ENCODE measurements at places on chromosomes 16 and 17.

DNA sequence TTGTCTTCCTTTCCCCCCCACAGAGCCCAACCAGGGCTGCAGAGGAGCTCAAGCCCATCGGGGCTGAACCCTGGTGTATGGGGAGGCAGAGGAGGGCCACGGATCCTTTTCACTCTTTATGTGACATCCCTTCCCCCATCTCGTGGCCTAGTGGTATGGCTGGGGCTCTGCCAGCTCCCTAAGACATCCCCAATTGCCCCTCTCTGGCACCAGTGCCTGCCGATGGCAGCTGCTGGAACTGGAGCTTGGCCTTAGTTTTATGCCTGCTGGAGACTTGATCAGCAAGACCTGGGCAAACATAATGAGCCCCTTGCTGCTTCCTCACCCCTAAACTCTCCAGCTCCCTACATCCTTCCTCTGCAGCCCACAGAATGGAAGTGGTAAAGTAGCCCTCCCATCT lies 8.0 kb upstream of the TOP2A start:
- DNase-seq, result no peak

GRCh38 chr16:52676959-52677358 lies 130.0 kb upstream of the TOX3 start:
- DNase-seq, result no peak

- no peak for DNase-seq
Observed at GRCh38 chr17:61201211-61201610, 198.4 kb upstream of the TBX2 start.

GRCh38 chr17:57275071-57275764 lies 18.9 kb downstream of the MSI2 start:
- no peak for DNase-seq

DNA sequence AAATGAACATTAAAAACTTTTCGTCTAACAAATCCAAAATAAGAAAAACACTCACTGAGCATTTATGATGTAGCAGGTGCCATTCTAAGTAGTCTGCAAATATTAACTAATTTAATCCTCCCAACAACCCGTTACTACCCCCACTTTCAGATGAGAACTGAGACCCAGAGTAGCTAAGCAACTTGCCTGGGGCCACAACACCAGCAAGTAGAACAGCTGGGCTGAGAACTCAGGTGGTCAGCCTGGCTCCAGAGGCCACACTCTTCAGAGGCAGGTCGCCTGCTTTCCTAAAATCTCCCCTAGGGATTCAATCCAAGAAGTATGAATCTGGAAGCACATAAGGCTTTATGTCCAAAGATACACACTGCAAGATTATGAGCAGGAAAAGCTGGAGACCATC lies 6.2 kb downstream of the MBTPS1 start:
- no peak for DNase-seq

- DNase-seq, result no peak
Observed at GRCh38 chr17:17523001-17523730, 27.0 kb upstream of the RASD1 start.

- DNase-seq, result peak; percentile 15
Observed at GRCh38 chr17:2853283-2854142, 57.3 kb downstream of the RAP1GAP2 start.

GRCh38 chr16:86931410-86931941 lies 353.1 kb downstream of the FOXL1 start:
- no peak for DNase-seq

GRCh38 chr17:78903101-78903779 lies at the start of gene CEP295NL:
Gene CEP295NL (minus strand): TSS chr17:78903201. CDS start chr17:78901828, 1,373 bp downstream.
- no peak for DNase-seq

DNA sequence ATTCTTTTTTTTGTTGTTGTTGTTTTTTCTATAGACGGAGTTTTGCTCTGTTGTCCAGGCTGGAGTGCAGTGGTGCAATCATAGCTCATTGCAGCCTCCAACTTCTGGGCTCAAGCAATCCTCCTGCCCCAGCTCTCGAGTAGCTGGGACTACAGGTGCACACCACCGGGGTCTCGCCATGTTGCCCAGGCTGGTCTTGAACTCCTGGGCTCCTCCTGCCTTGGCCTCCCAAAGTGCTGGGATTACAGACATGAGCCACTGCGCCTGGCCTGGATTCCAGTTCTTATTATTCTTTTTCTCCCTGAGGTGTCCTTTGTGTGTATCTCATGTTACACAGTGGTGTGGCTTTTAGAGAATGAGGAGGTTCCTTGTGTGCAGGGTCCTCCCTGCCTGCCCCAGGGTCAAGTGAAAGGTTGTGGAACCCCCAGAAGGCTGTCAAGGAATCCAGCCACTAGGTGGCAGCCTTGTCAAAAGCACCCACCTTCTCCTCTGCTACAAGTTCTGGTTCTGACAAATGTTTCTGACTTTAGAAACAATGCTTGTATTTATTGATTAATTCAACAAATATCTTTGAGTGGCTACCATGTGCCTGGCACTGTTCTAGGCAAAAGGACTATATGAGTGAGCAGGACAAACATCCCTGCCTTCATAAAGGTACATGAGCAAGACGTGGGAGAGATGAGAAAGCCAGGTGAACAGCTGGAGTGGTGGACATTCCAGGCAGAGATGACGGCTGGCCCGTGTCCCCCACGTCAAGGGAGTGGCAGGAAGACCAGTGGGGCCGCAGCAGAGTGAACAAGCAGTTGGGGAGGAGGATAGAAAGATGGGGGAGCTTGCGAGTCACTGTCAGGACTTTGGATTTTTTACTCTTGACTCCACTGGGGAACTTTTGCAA lies 112.4 kb downstream of the SPECC1 start:
- peak; percentile 60 for DNase-seq

DNA sequence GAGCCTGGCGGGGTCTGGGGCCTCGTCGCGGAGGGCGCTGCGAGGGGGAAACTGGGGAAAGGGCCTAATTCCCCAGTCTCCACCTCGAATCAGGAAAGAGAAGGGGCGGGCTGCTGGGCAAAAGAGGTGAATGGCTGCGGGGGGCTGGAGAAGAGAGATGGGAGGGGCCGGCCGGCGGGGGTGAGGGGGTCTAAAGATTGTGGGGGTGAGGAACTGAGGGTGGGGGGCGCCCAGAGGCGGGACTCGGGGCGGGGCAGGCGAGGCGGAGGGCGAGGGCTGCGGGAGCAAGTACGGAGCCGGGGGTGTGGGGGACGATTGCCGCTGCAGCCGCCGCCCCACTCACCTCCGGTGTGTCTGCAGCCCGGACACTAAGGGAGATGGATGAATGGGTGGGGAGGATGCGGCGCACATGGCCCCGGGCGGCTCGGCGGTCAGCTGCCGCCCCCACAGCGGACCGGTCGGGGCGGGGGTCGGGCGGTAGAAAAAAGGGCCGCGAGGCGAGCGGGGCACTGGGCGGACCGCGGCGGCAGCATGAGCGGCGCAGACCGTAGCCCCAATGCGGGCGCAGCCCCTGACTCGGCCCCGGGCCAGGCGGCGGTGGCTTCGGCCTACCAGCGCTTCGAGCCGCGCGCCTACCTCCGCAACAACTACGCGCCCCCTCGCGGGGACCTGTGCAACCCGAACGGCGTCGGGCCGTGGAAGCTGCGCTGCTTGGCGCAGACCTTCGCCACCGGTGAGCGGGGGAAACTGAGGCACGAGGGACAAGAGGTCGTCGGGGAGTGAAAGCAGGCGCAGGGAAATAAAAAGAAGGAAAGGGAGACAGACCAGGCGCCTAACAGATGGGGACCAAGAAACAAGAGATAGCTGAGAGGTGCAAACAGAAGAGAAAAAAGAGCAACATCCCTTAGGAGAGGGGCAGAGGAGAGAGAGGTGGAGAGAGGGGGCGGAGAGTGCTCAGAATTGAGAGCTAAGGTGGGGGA lies at the start of gene PNMT:
TSS of gene PNMT (plus strand) at position 509 of the 980 bp plus-strand sequence. CDS start at position 532, 23 bp downstream.
- DNase-seq, result peak; percentile 51

DNA sequence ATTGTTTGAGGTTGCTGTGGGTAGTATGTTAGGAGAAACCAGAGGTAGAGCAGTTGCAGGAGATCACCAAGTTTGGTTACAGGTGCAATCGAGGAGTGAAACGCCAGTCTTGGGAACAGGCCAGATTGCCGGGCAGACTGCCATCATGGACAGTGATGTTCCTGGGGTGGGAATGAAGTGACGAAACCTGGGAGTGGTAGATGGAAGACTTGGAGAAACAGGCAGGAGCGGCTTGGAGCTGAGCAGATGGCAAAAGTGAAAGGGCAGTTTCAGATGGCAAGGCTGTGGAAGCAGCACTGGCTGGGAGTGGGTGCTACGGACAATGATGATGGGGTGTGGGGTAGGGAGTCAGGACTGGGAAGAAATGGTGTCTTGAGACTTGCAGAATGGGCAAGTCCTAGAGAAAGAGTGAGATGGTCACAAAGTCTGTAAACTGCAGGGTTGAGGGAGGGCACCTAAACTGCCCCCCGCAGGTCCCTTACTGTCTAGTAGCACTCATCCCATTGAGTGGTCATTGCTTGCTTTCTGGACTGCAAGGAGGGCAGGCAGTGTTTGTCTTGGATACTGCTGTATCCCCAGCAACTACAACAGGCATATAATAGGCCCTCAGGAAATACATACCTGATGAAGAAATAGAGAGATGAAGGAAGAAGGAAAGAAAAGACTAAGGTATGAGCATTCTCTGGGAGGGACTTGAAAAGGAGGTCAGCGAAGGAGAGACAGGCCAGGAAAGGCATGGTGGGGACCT lies 29.5 kb upstream of the ULK2 start:
- DNase-seq, result no peak

GRCh38 chr17:47192554-47192953 lies 3.5 kb upstream of the CDC27 start:
- peak; percentile 41 for DNase-seq

DNA sequence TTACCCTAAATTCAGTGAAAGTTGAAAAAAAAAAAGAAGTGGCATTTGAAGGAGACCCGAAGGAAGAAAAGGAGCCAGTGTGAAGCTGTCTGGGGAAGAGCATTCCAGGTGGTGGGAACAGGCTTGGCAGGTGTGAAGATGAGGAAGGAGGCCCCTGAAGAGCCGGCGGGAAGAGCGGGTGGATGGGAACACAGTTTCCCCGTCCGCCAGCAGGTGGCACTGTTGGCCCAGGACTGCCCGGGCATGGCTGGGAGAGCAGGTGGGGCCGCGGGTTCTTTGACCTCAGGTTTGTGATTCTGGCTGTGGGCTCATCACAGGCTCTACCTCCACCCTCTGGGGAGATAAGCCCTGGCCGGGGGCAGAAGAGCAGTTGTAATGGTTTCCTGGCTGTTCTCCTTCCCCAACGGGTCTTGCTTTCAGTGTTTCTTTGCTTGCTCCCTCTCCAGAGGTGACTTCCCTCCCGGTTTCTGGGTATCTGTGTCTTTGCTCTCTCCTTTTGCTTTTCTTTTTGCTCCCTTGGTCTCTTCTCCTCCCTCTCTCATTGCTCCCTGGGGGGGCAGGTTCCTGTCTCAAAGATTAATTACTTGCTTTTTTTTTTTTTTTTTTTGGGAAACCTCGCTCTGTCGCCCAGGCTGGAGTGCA lies 32.3 kb downstream of the RAP1GAP2 start:
- DNase-seq, result peak; percentile 68

DNA sequence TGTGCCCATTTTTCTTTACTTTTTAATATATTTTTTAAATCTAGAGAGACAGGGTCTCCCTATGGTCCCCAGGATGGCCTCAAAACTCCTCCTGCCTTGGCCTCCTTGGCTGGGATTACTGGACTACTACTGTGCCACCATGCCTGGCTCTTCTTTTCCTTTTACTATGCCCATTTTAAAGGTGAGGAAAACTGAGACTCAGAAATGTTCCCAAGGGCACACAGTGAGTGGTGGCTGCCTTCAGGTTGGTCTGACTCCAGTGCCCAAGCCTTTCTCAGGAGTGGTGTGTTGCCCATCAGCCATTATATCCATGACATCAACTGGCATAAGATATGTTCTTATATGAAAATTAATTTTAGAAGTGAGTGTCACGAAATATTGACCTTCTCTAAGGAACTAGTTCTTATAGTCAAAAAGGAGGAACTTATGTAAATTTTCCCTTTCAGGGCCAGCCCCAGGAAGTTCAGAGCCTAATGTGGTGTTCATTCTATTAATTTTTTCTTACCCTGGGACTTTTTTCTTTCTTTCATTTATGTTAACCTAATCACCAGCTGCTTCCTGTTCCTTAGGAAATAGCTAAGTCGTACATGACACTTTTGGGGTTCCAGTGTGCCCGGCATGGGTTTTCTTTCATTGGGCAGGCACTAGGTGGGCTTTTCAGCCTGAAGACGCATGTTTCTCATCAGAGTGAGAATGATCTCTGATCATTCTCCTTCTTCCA lies 17.9 kb upstream of the SPN start:
- no peak for DNase-seq

- no peak for DNase-seq
Observed at GRCh38 chr17:58309918-58310259, 18.7 kb downstream of the TSPOAP1 start.

DNA sequence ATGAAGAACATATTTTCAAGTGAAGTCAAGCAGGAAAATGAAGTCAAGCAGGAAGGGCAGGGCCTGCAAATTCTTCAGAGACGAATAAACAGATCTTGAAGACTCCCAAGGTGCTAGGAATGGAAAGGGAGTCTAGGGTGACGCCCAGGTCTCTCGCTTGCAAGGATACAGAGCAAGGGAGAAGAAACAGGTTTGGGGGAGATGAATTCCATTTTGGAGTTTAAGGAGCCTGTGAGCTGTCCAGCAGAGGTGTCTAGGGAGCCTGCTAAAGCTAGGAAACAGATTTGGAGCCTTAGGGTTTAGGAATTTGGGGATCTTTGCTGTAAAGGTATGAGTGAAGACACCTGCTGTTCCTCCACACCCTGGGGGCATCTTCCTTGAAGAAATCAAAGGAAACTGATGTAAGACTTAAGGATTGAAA lies 2.0 kb upstream of the UNKL start:
- no peak for DNase-seq

DNA sequence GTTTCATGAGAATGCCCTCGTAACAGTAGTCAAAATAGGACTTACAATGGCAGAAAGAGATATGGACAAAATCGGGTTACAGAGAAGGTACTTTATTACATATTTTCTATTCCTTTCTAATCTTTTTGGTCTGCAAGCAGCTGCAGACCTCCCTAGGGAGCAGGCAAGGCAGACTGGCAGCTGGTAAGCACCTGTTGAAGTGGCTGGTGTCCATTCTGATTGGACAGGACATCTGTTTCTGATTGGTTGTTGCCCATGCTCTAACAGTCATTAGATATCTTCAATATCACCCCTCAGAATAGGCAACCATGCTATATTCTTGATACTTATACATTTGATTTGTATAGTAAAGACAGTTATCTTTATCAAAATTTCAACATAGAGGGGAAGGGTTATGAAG lies 606.3 kb downstream of the KCNJ2 start:
- DNase-seq, result no peak

GRCh38 chr17:27356091-27356705 lies 62.3 kb downstream of the WSB1 start:
- DNase-seq, result no peak

- no peak for DNase-seq
Observed at GRCh38 chr17:27558842-27559505, 72.0 kb upstream of the LGALS9 start.

GRCh38 chr16:16096121-16096857 lies 127.0 kb downstream of the ABCC6 start:
- DNase-seq, result no peak

DNA sequence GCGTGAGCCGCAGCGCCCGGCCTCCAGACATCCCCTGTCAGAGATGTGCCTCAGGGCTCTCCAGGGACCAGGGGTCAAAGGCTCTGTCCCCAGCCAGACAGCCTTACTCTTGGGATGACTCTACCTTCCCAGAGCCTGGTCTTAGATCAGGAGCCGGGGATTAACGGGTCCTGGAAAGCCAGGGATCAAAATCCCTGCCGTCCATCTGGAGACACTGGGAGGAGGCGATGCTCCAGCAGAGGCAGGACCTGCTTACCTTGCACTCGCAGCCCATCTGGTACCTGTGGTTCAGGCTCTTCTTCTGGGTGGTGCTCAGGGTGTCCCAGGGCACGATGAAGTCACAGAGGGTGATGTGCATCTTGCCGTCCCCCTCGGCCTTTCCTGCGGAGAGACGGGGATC lies 16.7 kb upstream of the USP36 start:
- DNase-seq, result no peak

GRCh38 chr16:5349670-5350517 lies 252.3 kb upstream of the EEF2KMT start:
- no peak for DNase-seq

Data from CD4-positive, alpha-beta T cell treated with Interleukin-4 for 4 hours (primary cell).